Nephron progenitor cell (in vitro differentiated cells): ENCODE measurements at places on chromosomes 5 and 9.

- H3K4me3 ChIP-seq, result peak overlapping the region; percentile 76
- peaks cover 100% of the 10 kb centered on the region for H3K27me3 ChIP-seq
- H3K27ac ChIP-seq, result no peak overlapping the region
- H3K36me3 ChIP-seq, result no peaks in the 10 kb centered on the region
Measured at GRCh38 chr9:77016121-77016525, 3.3 kb upstream of the FOXB2 start.

DNA sequence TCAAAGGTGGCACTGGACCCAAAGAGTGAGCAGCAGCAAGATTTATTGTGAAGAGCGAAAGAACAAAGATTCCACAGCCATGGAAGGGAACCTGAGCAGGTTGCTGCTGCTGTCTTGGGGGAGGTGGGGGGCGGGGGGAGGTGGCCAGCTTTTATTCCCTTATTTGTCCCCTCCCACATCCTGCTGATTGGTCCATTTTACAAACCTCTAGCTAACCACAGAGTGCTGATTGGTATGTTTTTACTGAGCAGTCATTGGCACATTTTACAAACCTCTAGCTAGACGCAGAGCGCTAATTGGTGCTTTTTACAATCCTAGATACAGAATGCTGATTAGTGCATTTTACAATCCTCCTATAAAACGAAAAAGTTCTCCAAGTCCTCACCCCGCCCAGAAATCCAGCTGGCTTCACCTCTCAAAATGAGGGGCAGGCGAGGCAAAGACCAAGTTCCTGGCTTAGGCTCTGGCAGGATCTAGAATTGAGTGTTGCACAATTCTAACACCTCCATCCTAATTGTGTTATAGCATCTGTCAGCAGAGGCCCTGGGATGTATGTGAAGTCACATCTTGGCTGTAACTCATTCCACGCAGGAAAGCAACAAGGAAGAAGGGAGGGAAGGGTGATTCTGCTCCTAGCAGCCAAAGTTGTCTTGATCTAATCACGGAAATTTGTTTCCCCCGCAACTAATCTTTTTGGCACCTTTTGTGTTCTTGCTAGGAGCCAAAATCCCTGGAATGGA is 34.3 kb downstream of the ROR2 start:
- DNase-seq, result no peak
- peaks cover 73% of the 10 kb centered on the region for H3K36me3 ChIP-seq
- H3K27me3 ChIP-seq, result peaks cover 3% of the 10 kb centered on the region
- peaks cover 81% of the 10 kb centered on the region for H3K4me1 ChIP-seq
- no peak overlapping the region for H3K4me3 ChIP-seq
- no peak overlapping the region for H3K27ac ChIP-seq

GRCh38 chr5:95624368-95624767 is 4.5 kb downstream of the GPR150 start:
- DNase-seq, result no peak
- H3K36me3 ChIP-seq, result no peaks in the 10 kb centered on the region
- peaks cover 49% of the 10 kb centered on the region for H3K27me3 ChIP-seq
- H3K4me1 ChIP-seq, result peaks cover 13% of the 10 kb centered on the region
- no peak overlapping the region for H3K4me3 ChIP-seq

GRCh38 chr5:61669531-61669930 is 337.5 kb downstream of the ZSWIM6 start:
- no peaks in the 10 kb centered on the region for H3K36me3 ChIP-seq
- peaks cover 24% of the 10 kb centered on the region for H3K27me3 ChIP-seq
- peaks cover 26% of the 10 kb centered on the region for H3K4me1 ChIP-seq
- H3K4me3 ChIP-seq, result no peak overlapping the region

DNA sequence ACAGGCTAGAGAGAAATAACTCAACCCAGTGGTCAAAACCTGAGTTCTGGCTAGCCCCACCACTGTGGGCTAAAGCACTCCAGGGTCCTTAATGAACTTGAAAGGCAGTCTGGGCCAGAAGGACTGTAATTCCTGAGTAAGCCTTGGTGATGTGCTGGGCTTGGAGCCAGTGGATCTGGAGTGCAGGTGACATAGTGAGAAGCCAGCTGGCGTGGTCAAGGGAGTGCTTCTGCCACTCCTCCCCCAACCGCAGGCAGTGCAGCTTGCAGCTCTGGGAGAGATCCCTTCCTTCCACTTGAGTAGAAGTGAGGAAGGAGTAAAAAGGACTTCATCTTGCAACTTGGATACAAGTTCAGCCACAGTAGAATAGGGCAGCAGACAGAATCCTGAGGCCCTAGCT is 424.0 kb downstream of the CDH18 start:
- H3K27ac ChIP-seq, result no peak overlapping the region
- no peaks in the 10 kb centered on the region for H3K27me3 ChIP-seq
- no peaks in the 10 kb centered on the region for H3K36me3 ChIP-seq
- no peaks in the 10 kb centered on the region for H3K4me1 ChIP-seq
- no peak for DNase-seq

GRCh38 chr5:143886651-143887638 is 75.0 kb downstream of the HMHB1 start:
- H3K27me3 ChIP-seq, result no peaks in the 10 kb centered on the region
- H3K4me3 ChIP-seq, result no peak overlapping the region
- DNase-seq, result no peak
- peaks cover 39% of the 10 kb centered on the region for H3K4me1 ChIP-seq
- H3K27ac ChIP-seq, result no peak overlapping the region
- H3K36me3 ChIP-seq, result no peaks in the 10 kb centered on the region

GRCh38 chr5:159628703-159629102 is 287.6 kb upstream of the ADRA1B start:
- H3K4me1 ChIP-seq, result peaks cover 10% of the 10 kb centered on the region
- no peak for DNase-seq
- H3K27ac ChIP-seq, result no peak overlapping the region
- H3K36me3 ChIP-seq, result no peaks in the 10 kb centered on the region
- H3K27me3 ChIP-seq, result peaks cover 6% of the 10 kb centered on the region

- DNase-seq, result no peak
- H3K36me3 ChIP-seq, result no peaks in the 10 kb centered on the region
- H3K4me3 ChIP-seq, result no peak overlapping the region
- H3K4me1 ChIP-seq, result peaks cover 20% of the 10 kb centered on the region
Measured at GRCh38 chr9:78821126-78821822, 524.3 kb downstream of the PSAT1 start.

GRCh38 chr9:69389437-69389995 is 64.5 kb downstream of the ENTREP1 start:
- H3K4me3 ChIP-seq, result no peak overlapping the region
- H3K4me1 ChIP-seq, result peaks cover 23% of the 10 kb centered on the region
- no peaks in the 10 kb centered on the region for H3K36me3 ChIP-seq
- DNase-seq, result no peak
- no peaks in the 10 kb centered on the region for H3K27me3 ChIP-seq

- H3K36me3 ChIP-seq, result no peaks in the 10 kb centered on the region
- no peak overlapping the region for H3K27ac ChIP-seq
- H3K4me3 ChIP-seq, result no peak overlapping the region
- DNase-seq, result no peak
Measured at GRCh38 chr5:160643616-160644240, 208.3 kb downstream of the ATP10B start.

- H3K4me1 ChIP-seq, result no peaks in the 10 kb centered on the region
- DNase-seq, result no peak
- no peak overlapping the region for H3K27ac ChIP-seq
- no peaks in the 10 kb centered on the region for H3K27me3 ChIP-seq
- no peak overlapping the region for H3K4me3 ChIP-seq
Measured at GRCh38 chr5:30765227-30765626, 428.3 kb upstream of the CDH6 start.

- H3K27me3 ChIP-seq, result no peaks in the 10 kb centered on the region
- H3K4me3 ChIP-seq, result no peak overlapping the region
- H3K36me3 ChIP-seq, result no peaks in the 10 kb centered on the region
Measured at GRCh38 chr5:117456866-117457470, 882.3 kb upstream of the SEMA6A start.

- H3K27ac ChIP-seq, result no peak overlapping the region
- H3K4me3 ChIP-seq, result no peak overlapping the region
- DNase-seq, result no peak
- H3K27me3 ChIP-seq, result peaks cover 7% of the 10 kb centered on the region
- no peaks in the 10 kb centered on the region for H3K36me3 ChIP-seq
- H3K4me1 ChIP-seq, result peaks cover 18% of the 10 kb centered on the region
Measured at GRCh38 chr9:115046824-115047223, 71.1 kb downstream of the TNC start.

DNA sequence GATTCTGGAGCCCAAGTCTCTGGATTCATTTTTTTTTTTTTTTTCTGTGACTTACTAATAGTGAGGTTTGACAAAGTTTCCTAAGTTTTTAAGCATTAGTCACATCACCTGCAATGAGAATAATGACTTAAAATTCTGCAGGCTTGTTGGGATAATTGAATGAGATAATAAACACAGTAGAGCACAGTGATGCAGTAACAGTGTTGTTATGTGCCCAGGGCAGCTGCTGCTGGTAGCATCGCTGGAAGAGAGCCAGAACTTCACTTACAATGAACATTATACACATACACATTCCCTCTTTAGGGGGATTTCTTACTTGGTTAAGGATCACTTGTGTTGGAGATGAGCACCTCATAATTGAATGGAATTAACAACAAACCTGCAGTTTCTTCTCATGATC is 78.9 kb downstream of the ALDH7A1 start:
- H3K4me3 ChIP-seq, result no peak overlapping the region
- no peak for DNase-seq
- H3K4me1 ChIP-seq, result peaks cover 70% of the 10 kb centered on the region
- peaks cover 11% of the 10 kb centered on the region for H3K27me3 ChIP-seq
- no peaks in the 10 kb centered on the region for H3K36me3 ChIP-seq
- H3K27ac ChIP-seq, result no peak overlapping the region

GRCh38 chr5:38341056-38341455 is 82.7 kb downstream of the EGFLAM start:
- no peak for DNase-seq
- H3K36me3 ChIP-seq, result no peaks in the 10 kb centered on the region
- peaks cover 19% of the 10 kb centered on the region for H3K4me1 ChIP-seq
- H3K4me3 ChIP-seq, result no peak overlapping the region

- peaks cover 41% of the 10 kb centered on the region for H3K27me3 ChIP-seq
- H3K4me1 ChIP-seq, result peaks cover 29% of the 10 kb centered on the region
- peak overlapping the region; percentile 51 for H3K27ac ChIP-seq
- peak overlapping the region; percentile 76 for H3K4me3 ChIP-seq
- H3K36me3 ChIP-seq, result no peaks in the 10 kb centered on the region
- DNase-seq, result peak; percentile 47
Measured at GRCh38 chr5:175797521-175798038, 73.8 kb upstream of the CPLX2 start.

GRCh38 chr9:38000332-38000731 is 68.7 kb downstream of the SHB start:
- no peak overlapping the region for H3K27ac ChIP-seq
- H3K36me3 ChIP-seq, result no peaks in the 10 kb centered on the region
- peaks cover 65% of the 10 kb centered on the region for H3K4me1 ChIP-seq

DNA sequence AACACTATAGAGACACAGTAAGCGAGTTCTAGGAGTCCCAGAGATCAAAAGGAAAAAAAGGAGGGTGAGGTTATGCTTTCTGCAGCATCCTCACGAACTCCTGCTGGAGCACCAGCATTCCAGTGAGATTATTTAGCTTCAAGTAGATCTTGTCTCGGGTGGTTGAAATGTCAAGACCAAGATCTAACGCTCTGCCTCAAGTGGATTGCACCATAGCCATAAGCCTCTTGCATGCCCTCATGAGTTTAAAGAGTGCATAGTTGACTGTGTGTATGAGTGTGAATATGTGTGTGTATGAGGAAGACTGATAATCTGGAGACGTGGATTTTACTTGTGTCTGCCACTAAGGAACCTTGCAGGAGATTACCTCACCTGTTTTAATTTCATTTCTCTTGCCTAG is 335.3 kb upstream of the ADAMTSL1 start:
- peaks cover 4% of the 10 kb centered on the region for H3K27me3 ChIP-seq
- peaks cover 8% of the 10 kb centered on the region for H3K4me1 ChIP-seq
- H3K36me3 ChIP-seq, result no peaks in the 10 kb centered on the region
- H3K27ac ChIP-seq, result no peak overlapping the region
- DNase-seq, result no peak

DNA sequence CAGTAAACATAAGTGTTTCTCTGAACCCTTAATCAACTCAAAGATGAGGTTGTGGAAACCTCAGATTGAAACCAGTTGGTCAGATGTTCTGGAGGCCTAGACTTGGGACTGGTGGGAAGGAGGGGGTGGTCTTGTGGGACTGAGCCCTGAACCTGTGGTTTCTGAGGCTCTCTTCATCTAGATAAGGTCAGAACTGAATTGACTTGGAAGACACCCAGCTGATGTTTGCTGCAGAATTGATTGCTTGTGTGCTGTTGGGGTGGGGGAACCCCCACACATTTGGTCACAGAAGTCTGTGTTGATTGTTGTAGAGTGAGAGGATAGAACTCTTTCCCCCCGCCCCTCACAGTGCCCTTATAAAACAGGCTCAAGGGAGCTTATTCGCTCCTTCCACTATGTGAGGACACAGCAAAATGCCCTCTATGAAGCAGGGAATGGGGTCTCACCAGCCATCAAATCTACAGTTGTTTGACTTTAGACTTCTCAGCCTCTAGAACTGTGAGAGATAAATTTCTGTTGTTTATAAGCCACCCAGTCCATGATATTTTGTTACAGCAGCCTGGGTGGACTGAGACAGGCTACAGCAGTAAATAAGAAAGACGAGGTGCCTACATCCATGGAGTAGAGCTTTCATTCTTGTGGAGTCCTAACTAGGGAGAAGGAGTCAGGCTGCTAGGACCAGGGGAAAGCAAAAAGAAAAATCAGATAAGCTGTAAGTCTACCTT is 25.7 kb upstream of the UGCG start:
- H3K4me3 ChIP-seq, result no peak overlapping the region
- no peaks in the 10 kb centered on the region for H3K27me3 ChIP-seq
- H3K36me3 ChIP-seq, result no peaks in the 10 kb centered on the region
- DNase-seq, result no peak
- H3K4me1 ChIP-seq, result peaks cover 14% of the 10 kb centered on the region
- H3K27ac ChIP-seq, result no peak overlapping the region

DNA sequence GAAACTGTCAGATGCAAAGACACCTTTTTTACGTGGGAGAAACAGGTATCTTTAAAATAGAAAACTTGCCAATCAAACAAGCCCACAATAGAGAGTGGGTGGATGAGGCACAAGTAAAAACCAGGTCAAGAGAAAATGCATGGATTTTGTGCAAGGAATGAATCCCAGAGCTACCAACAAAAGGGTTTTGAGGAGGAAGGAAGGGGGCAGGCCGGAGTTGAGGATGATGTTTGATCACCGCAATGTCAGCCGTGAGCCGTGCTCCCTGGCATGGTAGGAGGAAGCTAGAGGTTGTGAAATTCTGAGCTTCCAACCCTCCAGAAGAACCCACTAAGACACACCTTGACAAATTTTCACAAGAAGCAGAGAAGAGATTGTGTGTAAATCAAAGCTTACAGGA is 53.2 kb downstream of the HRH2 start:
- no peak overlapping the region for H3K4me3 ChIP-seq
- H3K4me1 ChIP-seq, result peaks cover 29% of the 10 kb centered on the region
- peaks cover 40% of the 10 kb centered on the region for H3K36me3 ChIP-seq
- DNase-seq, result no peak
- H3K27me3 ChIP-seq, result peaks cover 21% of the 10 kb centered on the region
